Heart left ventricle (tissue), 16 donors: ENCODE measurements at places on chromosomes 13 and 19. TPM values are rescaled to one million over a fixed set of nuclear protein-coding genes. Genes with fewer than 3 reads are reported as not detected.

Gene SHC2
- total RNA-seq, result 14.6 TPM

Gene MAP1S
- 21.3 TPM for total RNA-seq

Gene TEX26
- not detected for total RNA-seq

Gene PRSS57
- not detected for total RNA-seq

GRCh38 chr13:79194272-79194671, 211.8 kb downstream of the RBM26 start:
- H3K4me3 ChIP-seq, result no peak overlapping the region
- no peaks in the 10 kb centered on the region for H3K4me1 ChIP-seq
- no peak for DNase-seq
- no peaks in the 10 kb centered on the region for H3K36me3 ChIP-seq
- H3K27ac ChIP-seq, result no peak overlapping the region
- no peaks in the 10 kb centered on the region for H3K27me3 ChIP-seq

DNA sequence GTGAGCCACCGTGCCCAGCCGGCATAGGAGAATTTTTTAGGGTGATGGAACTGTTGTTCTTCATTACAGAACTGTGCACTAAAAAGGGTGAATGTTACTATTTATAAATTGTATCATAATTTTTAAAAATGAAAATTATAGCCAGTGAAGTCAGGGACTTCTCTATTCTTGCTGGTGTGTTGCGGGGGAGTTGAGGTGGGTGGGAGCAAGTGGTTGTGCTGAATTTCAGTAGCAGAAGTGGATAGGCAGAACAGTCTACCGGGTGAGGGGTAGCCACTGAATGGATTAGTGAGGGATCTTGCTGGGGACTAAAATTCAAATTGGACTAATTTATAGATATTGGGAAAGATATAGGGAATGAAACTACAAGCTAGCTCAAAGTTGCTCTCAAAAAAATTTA, 74.0 kb downstream of the CAB39L start:
- H3K4me3 ChIP-seq, result no peak overlapping the region
- H3K36me3 ChIP-seq, result no peaks in the 10 kb centered on the region
- H3K4me1 ChIP-seq, result peaks cover 18% of the 10 kb centered on the region
- no peak for DNase-seq
- no peaks in the 10 kb centered on the region for H3K27me3 ChIP-seq

GRCh38 chr19:45149129-45149528, 11.7 kb downstream of the NKPD1 start:
- H3K27me3 ChIP-seq, result peaks cover 13% of the 10 kb centered on the region
- H3K36me3 ChIP-seq, result peaks cover 3% of the 10 kb centered on the region
- H3K4me3 ChIP-seq, result no peak overlapping the region

GRCh38 chr13:91574766-91575165, 176.3 kb downstream of the GPC5 start:
- no peaks in the 10 kb centered on the region for H3K36me3 ChIP-seq
- no peak overlapping the region for H3K27ac ChIP-seq
- no peak for DNase-seq
- no peaks in the 10 kb centered on the region for H3K4me1 ChIP-seq
- H3K4me3 ChIP-seq, result no peak overlapping the region

DNA sequence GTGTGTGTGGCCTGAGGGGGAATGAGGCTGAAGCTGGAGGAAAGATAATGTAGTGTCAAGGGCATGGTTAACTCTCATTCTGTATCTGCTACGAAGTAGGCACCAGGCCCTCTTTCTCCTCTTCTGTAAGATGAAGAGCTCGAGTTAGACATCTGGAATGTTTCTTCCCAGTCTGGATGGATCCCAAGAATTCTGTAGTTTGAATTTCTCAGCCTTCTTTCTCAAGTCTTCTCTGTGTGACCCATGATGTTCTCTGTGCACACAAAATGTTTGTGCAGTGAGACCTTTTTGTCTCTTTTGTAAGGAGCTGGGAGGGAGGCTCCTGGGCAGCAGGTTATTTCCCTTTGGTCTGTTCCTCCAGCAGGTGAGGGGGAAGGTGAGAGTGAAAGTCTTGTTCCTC, 13.7 kb downstream of the FGF9 start:
- no peak overlapping the region for H3K4me3 ChIP-seq
- peaks cover 12% of the 10 kb centered on the region for H3K4me1 ChIP-seq
- H3K36me3 ChIP-seq, result no peaks in the 10 kb centered on the region
- no peaks in the 10 kb centered on the region for H3K27me3 ChIP-seq
- DNase-seq, result no peak
